ENCODE measurements at places on chromosomes 2 and 18.

DNA sequence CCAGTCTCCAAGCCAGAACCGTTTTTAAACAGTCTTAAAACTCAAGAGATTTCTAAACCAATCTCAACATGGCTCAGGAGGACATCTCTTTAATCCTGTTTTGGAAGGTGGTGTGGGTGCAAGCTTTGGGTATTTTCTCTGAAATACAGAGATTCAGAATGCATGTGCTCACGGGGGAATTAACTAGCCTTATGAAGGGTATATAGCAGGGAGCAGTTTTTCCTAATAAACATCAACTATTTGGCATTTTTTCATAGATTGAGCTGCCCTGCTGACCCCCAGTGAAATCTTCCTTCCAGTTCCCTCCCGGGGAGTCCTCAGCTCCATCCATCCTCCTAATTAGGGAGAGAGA lies 122.6 kb downstream of the SMAD7 start:
- no peak for DNase-seq

DNA sequence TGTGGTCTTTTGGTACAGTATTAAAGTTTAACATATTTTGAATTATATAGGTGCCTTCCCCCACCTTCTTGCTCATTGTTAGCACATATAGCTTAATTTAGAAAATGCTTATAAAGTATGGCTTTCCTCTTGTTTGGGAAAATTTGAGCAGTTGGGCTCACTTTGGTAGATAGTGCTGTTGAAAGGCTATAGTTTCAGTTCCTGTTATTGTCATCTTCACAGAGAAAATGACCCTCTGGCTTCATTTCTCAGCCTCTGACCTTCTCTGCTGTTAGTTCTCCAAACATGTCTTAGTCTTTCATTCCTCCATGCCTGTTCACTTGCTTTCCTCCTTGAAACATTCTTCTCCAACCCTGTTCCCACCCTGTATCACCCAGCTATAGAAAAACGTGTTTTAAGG lies 200.6 kb downstream of the WDR7 start:
- no peak for DNase-seq

DNA sequence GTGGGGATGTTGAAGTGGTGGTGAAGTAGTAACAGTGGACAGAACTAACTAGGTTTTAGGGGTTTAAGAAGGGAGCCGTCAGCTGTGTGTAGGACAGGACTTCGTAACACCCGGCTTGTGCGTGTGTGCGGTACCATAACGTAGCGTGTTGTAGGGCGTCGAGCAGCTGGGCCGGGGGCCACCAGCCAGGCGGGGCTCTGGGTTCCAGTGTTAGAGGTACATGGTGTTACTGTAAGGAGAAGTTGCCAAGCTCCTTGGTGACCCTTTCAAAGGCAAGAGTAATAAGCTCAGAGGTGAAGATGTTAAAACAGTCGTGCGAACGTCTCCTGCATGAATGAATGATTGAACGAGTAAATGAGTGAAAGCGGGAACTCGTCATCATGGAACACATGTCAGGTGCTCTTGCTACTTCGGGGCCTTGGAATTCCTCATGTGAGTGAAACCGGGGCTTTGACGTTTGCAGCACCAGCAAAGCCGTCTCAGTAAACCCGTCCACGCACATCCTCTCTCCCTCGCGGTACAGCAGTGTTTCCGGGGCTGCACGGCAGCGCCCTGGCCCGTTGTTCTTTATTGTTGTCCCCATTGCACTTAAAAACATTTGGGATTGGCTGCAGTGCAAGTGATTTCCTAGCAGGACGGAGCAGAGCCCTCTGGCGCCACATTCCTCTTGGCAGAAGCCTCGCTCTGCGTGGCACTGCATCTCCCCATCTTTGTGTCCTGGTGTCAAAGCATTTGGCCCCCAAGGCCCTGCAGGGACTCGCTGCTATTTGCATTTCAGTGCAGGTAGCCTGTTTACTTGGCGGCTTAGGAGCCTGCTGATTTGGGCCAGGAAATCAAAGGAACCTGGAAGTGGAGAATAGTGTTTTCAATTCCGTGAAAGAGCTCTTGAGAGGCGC lies 115.0 kb downstream of the GBX2 start:
- DNase-seq = no peak

GRCh38 chr2:240638512-240639160 lies 13.4 kb downstream of the GPR35 start:
- DNase-seq = no peak

DNA sequence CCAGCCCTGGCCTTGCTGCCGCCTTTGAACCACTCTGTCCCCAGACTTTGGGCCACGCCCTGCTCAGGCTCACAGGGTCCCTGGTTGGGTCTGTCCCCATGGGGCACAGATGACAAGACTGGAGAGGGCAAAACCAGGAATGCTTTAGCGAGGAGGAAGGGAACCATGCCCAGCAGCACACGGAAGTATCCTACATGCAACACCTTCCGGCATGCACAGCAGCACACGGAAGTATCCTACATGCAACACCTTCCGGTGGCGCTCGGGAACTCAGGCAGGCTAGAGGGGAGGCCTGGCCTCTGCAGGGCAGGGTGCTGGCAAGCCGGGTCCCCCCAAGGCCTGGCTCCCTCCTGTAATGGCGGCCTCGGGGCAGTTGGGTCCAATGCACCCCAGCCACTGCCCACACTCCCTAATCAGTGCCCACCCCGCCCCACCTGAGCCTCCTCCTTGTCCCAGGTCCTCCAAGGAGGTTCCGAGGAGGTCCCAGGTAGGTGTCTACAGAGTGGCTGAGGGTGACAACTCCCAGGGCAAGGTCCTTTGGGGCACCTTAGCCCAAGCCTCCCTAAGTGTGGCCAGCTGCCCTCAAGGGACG lies 33.6 kb upstream of the SNED1 start:
- no peak for DNase-seq

GRCh38 chr18:13284330-13285027 lies 65.9 kb downstream of the LDLRAD4 start:
- no peak for DNase-seq

GRCh38 chr2:161384864-161385263 lies 31.2 kb upstream of the TBR1 start:
- DNase-seq = no peak

DNA sequence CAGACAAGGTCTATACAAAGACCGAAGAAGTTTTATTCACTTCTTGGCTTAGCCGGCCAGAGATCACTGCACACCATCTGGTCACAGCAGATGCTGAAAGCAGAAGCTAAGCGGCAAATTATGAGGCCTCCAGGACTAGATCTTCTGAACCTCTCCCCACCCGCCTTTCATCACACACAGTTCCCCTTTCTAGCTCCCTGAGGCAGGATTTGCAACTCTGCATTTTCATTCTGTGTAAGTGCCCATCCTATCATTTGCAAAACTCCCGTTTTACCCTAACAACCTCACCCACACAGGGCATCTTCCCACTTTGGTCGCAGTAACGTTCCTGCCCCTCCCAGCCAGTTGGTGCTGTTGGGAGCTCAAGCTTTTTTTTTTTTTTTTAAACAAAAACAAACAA lies 3.1 kb upstream of the MOB1A start:
- no peak for DNase-seq

- DNase-seq = no peak
Observed at GRCh38 chr18:60664736-60665135, 292.2 kb upstream of the MC4R start.

- no peak for DNase-seq
Observed at GRCh38 chr2:96464651-96465050, 40.5 kb downstream of the NEURL3 start.

DNA sequence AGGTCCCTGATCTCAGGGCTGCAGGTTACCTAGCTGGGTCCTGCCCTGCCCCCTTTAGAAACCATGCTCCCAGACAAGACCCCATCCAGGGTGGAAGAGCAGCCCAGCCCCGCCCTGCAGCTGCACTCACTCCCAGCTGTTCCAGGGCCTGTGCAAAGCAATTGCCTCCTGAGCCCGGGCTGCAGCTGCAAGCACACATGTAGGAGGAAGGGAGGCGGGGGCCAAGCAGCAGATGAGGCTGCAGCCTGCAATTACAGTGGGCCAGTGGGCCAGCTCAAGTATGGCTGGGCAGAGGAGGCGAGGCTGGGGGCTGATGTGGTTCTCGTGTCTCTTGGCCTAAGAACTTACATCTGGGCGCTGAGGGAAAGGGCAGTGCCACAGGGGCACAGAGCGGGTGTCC lies 65.4 kb upstream of the TUBA3E start:
- no peak for DNase-seq

DNA sequence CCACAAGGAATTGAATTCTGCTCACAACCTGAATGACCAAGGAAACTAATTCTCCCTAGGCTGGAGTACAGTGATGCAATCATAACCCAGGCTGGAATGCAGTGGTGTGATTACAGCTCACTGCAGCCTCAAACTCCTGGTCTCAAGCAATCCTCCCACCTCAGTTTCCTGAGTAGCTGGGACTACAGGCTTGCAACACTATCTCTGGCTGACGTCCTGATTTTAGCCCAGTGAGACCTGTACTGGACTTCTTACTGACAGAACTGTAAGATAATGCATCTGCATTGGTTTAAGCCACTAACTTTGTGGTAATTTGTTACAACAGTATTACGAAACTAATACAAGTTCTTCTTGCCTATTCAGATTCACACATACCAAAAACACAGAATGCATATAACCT lies 9.5 kb upstream of the KDSR start:
- no peak for DNase-seq

- peak; percentile 83 for DNase-seq
Observed at GRCh38 chr2:96174251-96175144, 29.3 kb upstream of the DUSP2 start.

GRCh38 chr2:108911807-108912628 lies 77.0 kb downstream of the EDAR start:
- no peak for DNase-seq

DNA sequence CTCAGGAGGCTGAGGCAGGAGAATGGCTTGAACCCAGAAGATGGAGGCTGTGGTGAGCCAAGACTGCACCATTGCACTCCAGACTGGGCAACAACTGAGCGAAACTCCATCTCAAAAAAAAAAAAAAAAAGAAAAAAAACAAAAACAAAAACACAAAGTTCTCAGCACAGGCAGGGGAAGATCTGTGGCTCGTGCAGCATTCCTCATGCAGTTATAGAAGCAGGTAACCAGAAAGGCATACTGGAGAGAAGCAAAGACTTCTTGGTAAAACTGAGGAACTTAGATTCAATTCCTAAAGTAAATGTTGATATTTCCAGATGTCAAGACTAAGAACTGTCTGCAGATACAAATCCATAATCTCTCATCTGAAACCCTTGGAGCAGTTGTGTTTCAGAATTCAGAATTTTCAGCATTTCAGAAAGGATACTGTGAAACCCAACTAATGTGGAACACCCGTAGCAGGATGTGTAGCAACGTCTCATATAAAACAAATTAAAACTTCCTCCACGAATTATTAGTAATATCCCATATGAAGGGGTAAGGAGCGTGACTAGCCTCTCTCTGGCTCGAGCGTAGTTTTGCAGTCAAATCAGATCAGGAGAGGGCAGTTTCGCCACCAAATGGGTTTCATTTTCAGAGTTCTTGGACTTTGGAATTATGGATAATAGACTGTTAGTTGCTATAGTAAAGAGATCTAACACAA lies 13.2 kb upstream of the SLC25A52 start:
- no peak for DNase-seq

- DNase-seq = no peak
Observed at GRCh38 chr2:144583741-144584453, 64.0 kb upstream of the ZEB2 start.

DNA sequence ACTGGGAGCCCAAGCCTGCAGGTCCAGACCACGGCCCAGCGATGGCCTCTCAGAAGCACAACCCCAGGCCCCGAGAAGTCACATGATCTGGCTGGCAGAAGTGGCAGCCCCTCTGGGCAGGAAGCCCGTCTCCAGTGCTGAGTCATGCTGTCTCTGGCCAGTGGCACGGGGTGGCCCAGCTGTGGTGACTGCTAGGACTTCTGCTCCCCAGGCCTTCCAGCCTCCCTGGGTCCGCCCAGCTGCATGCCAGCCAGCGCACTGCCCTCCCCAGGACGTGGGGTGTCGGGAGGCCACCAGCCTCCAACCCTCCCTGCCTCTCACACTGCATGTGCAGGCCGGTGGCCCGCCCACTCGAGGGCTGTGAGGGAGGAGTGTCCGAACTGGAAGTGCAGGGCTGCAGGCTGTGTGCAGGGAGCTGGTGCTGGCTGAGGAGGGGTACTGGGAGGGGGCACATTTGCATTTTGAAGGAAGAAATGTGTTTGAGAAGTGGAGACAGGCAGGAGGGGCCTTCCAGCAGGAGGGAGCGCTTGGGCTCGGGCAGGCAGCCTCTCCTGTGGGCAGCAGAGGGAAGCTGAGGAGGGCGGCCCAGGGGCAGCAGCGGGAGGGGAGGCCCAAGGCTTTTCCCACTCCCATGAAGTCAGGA lies 17.0 kb upstream of the HPCAL1 start:
- no peak for DNase-seq

- no peak for DNase-seq
Observed at GRCh38 chr2:54952425-54952824, 97.8 kb downstream of the RTN4 start.

GRCh38 chr2:213261715-213262114 lies 22.5 kb upstream of the SPAG16 start:
- DNase-seq = no peak

- DNase-seq = no peak
Observed at GRCh38 chr2:25410370-25410769, 68.6 kb upstream of the DNMT3A start.
